Pulmonary artery endothelial cell (primary cell): ENCODE measurements at places on chromosomes 11 and 22. TPM values are rescaled to one million over a fixed set of nuclear protein-coding genes. Genes with fewer than 3 reads are reported as not detected.

Gene RNF26
- 4.4 and 6.0 TPM in 2 replicates for total RNA-seq

Gene GGT5
- 1.8 and 7.0 TPM in 2 replicates for total RNA-seq

Gene RTN4R
- total RNA-seq = 0.32 and 0.46 TPM in 2 replicates

Gene LRRC32
- 16.1 and 24.7 TPM in 2 replicates for total RNA-seq

GRCh38 chr11:78078218-78079167, 1.2 kb downstream of the NDUFC2 start:
- no peak for DNase-seq

DNA sequence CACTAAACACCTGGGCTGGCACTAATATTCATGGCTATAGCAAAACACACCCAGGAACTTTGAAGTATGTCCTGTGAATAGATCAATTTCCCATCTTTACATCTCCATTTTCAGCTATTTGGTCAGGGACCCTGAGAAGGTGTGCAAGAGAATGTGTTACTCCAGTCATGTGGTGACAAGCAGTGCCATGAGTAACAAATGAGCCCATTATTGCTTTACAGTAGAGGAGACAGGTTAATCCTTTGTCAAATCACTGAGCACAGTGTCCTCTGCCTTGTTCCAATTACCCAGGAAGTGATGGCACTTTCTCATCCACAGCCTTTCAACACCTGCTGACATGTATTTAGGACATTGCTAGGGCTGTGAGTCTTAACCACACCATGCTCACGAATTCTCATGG, 664.8 kb upstream of the API5 start:
- no peak for DNase-seq

- no peak for DNase-seq
Measured at GRCh38 chr11:121225382-121225781, 67.2 kb upstream of the SC5D start.

GRCh38 chr11:113994077-113994954, 19.4 kb downstream of the HTR3A start:
- DNase-seq = no peak

- DNase-seq = no peak
Measured at GRCh38 chr11:95577716-95578460, 211.7 kb downstream of the FAM76B start.
